ENCODE measurements at places on chromosomes 12 and 14. TPM values are rescaled to one million over a fixed set of nuclear protein-coding genes. Genes with fewer than 3 reads are reported as not detected.

ANG gene
- 7.8 TPM for total RNA-seq

STK38L gene
- 24.6 TPM for total RNA-seq

TROAP gene
- 10.6 TPM for total RNA-seq

CLEC2A gene
- not detected for total RNA-seq

SLC17A8 gene
- total RNA-seq = not detected

SIVA1 gene
- total RNA-seq = 101 TPM

TMEM260 gene
- total RNA-seq = 11.7 TPM

CD69 gene
- total RNA-seq = not detected
